ENCODE measurements at places on chromosomes 2 and 18.

DNA sequence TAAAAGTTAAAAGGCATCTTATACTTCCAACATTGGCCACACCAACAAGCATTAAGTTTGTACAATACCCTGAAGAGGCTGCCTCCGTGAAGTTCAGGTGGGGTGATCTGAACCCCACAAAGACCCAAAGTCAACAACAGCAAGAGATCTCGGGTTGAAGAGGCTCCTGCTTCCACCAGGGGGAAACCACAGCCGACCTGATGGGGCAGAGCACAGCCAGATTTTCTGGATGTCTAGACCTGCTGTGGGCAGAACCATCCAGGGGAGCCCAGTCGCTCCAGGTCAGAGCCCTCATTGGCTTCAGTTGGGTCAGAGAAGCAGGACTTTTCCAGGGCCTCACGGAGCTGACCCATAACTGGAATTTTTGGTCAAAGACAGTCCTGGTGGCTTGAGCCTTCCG is 66.5 kb upstream of the ACKR3 start:
- no peak for DNase-seq

GRCh38 chr18:68456985-68457384 is 257.9 kb downstream of the TMX3 start:
- no peak for DNase-seq

DNA sequence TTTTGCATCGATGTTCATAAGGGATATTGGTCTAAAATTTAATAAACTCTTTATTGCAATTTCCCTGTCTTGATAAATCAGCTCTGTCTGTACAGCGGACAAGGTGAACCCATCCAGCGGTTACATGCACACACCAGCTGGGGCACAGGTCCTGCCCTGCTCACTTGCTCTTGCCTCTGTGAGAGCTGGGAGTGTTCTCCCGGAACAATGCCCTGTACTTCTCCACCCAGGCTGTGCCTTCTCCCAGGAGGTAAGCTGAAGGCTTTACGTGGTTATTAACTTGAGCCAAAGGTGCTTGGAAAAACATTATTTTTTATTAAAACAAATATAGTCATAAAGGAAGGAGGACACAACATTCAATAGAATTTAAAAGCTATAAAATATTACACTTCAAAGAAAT is 117.6 kb downstream of the ALPK2 start:
- DNase-seq, result no peak

DNA sequence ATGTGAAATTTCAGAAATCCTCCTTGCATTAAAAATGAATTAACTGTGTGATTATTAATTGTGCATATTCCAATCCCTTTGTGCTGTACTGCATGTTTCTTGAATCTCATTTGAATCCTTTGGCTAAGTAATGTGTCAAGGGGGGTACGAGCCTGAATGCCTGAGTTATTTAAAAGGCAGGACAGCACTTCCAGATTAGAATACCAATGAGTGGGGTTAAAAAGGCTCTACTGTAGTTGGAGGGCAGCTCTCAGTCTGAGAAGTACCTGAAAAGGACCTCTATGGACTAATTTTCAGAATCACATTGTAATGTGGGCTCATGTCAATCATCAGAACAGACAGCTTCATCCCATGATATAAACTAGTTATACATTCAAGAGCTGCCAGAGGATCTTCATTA is 423.0 kb downstream of the GRB14 start:
- DNase-seq, result no peak

DNA sequence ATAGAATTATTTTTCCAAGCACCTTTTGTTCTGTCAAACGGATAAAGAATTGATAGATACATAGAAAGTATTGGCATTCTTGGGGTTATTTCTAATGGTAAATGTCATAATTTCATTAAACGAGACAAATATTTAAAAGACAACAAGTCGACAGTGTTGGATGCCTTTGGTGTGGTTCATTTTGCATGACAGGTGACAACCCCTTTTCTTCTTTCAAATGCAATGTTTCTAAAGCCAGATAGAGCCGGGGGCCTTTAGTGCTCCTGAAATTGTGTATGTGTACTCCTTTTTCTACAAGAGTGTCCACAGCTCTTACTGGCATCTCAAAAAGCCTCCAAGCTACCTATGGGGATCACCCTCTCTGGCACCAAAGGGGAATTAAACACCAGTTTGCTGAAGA is 350.8 kb upstream of the ID2 start:
- DNase-seq, result no peak

DNA sequence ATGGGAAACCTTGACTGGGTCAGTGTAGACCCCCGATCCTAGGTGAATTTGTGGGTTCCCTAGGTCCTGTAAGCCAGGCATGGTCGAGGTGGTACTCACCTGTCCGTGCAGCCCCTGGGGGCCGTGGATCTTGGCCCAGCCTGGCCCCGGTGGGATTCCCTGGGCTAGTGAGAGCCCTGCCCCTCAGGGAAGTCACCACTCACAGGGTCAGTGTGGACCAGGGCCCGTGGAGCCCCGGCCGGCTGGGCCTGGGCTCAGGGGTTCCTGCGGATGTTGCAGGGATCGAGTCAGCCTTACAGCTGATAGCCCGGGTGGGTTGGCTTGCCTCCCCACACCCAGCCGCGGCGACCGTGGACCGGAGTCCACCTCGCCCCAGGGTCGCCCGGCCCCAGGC is 528 bp downstream of the ATG9A start:
- no peak for DNase-seq

- DNase-seq, result no peak
These were observed 80.1 kb downstream of the EML4 start for GRCh38 chr2:42249284-42249683.

- DNase-seq, result no peak
These were observed 33.0 kb downstream of the CRACDL start for GRCh38 chr2:98903064-98903355.

GRCh38 chr2:44291281-44292248 is 16.3 kb downstream of the SLC3A1 start:
- DNase-seq, result no peak

GRCh38 chr2:174800436-174801205 is 36.3 kb upstream of the CHRNA1 start:
- DNase-seq, result no peak

- DNase-seq, result no peak
These were observed 80.2 kb downstream of the CDH20 start for GRCh38 chr18:61413396-61413795.

- no peak for DNase-seq
These were observed 612.2 kb upstream of the VRK2 start for GRCh38 chr2:57434441-57434840.

DNA sequence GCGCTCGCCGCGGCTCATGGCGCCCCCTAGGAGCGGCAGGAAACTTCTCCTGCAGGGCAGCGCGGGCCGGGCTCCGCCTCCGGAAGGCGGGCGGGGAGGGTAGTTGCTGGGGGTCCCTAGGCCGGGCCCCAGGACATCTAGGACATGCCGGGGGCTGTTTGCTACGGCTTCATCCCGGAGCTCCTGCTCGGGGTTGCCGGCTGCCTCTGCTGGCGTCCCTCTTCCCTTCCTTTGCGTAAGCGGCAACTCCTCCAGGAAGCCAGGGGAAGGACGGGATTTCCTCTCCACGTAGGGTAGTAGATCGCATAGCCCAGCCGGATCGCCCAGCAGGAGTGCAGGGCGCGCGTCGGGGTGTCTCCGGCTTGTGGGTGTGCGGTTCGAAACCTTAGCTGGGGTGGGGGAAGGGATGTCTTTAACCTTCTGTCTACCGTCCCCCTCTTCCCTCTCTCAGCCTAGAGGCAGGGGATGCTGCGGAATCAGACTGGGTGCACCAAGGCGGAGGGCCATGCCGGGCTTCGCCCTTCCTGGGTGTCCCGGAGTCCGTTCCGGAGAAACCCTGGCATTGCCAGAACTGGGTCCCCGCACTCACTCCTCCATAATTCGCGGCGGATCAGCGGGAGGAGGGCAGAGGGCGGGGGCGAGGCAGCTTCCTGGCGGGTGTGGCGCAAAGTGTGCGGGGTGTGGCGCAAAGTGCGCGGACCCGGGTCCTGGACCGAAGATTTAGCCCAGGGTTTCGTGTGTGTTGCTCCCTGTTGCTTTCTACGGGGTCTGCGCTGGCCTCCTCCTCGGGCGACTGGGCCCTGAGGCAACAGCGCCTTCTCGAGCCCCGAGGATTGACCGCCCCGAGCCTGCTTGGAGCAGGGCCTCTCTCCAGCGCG is 12.2 kb upstream of the SKOR2 start:
- no peak for DNase-seq

DNA sequence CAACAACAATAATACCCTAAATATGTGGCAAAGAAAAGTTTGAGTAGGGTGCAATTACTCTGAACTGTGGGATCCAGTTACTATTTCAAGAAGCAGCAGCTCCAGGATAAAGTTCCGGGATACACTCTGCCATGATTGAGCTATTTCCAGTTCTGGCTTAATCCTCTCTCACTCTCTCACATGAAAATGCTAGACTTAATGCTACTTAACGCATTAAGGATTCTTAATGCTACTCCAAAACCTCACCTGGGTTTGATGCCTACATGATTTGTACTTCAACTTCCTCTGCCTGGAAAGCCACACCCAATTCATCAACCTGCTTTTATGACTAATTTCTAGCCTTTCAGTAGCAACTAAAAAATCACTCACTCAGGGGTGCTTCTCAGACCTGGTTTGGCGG is 151.1 kb upstream of the HNMT start:
- DNase-seq, result no peak
